ENCODE measurements at places on chromosomes 5 and 9. TPM values are rescaled to one million over a fixed set of nuclear protein-coding genes. Genes with fewer than 3 reads are reported as not detected.

Gene ABLIM3
- total RNA-seq: 9.8 TPM

Gene PAXX
- total RNA-seq: 9.3 TPM

Gene DBH
- total RNA-seq: 0.79 TPM

Gene FAM200C
- total RNA-seq: 31.2 TPM

Gene PCDHGA12
- total RNA-seq: 7.8 TPM

Gene POLR3G
- total RNA-seq: 4.0 TPM

Gene CLIC3
- total RNA-seq: 3.6 TPM

Gene KLF9
- total RNA-seq: 15.4 TPM

Gene GHR
- 34.6 TPM for total RNA-seq

GRCh38 chr5:138972836-138973235, 97.7 kb upstream of the LRRTM2 start:
- no peak for DNase-seq

DNA sequence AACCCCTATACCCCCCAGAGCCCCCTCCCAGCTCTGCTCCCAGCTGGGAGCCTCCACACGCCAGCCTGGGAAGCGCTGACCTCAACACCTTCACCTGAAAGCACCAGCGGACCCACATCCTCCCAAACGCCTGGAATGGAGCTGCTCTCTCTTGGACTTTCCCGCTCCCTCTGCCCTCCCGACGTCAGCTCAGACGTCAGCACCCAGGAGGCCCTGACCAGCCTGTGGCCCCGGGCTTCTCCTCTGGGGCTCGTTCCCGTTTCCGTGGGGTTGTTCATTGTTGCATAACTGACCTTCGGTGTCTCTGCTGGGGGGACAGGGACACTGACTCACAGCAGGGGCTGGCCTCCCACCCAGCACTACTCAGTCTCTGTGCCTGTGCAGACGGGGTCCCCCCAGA, 35.0 kb upstream of the SLC6A3 start:
- no peak for DNase-seq

- no peak for DNase-seq
Observed at GRCh38 chr9:83199240-83199639, 136.3 kb upstream of the RASEF start.

- DNase-seq: no peak
Observed at GRCh38 chr5:163387589-163388343, 49.6 kb upstream of the CCNG1 start.

GRCh38 chr9:19049917-19050636, 850 bp downstream of the RRAGA start:
- no peak for DNase-seq

DNA sequence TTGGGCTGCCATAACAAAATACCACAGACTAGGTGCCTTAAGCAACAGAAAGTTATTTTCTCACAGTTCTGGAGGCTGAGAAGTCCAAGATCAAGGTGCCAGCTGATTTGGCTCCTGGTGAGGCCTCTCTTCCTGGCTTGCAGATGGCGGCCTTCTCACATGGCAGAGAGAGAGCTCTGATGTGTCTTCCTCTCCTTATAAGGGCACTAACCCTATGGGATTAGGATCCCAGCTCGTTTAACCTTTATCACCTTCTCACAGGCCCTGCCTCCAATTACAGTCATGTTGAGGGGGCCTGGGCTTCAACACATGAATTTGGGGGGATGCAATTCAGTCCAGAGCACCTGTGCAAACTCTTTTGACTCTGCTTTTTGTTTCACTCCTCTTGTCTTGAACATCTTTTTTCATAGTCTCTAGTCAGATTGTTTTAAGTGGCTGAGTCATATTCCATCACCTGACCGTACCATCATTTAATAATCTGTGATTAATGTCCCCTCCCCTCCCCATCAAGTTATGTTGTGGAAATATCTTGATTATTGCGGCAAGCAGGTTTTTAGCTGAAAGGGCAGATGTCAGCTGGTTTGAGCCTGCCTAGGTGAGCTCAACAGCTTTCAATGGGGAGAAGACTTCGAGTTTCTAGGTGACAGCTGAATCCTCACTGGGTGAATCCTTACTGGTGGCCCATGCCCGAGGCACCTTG, 61.8 kb downstream of the NDFIP1 start:
- no peak for DNase-seq

DNA sequence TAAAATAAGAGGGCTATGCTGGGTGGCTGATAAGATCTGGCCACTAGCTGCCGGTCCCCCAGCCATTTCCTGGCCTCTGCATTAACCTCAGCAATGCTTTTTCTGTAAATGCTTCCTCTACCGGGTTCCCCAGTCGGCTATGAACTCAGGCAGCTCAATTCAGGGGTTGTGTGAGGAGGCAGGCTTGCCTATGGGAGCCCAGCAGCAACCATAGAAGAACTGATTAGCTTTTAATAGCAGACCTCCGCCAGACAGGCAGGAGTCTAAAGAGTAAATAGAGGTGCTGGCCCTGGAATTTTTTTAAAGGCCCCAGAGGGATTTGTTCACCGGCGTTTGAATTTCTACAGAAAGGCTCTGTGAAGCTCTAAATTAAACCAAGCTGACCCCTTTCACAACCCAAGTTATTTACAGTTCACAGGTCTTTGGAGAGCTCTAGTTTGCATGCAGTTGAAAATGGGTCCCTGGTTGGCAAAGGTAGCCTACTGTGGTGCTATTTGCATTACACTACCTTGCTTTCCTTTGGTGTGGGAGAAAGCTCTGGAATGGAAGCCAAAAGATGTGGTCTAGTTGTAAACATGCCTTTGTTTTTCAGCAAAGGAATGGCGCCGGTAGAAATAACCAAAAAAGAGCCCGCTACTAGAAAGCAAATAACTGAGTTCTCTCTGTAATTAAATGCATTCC, 289.7 kb upstream of the SEMA6A start:
- DNase-seq: no peak

DNA sequence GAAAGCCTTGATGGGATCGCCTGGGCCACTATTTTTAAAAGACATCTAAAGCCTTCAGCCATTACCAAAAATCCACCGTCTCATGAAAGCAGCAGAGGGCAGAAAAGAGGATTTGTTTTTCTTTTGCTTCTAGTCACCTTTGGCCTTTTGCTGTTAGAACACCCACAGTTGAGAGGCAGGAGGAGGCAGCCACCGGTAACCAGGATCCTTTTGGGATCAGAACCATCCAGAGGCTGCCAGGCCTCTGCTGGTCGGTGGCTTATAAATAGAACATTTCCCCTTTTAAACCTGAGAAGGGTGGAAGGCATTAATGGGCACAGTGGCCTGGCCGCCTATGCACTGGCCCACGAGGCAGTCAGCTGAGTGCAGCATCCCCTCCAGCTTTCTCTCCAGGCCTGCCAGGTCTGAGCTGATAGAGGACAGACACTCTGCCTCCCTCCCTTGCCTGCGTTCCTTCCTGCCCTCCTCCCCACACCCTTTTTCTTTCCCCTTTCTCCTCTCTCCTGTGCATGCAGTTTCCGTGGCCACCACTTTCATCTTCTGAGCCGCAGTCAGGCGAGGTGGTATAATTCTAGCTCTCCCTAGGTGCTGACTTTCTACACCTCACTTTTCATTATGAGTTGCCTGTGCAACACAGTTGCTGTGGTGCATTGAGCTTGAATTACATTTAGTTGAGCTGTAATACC, 253.4 kb downstream of the ARHGAP26 start:
- DNase-seq: no peak

GRCh38 chr5:74167206-74167929, 473.2 kb downstream of the ENC1 start:
- no peak for DNase-seq

GRCh38 chr5:172076761-172077244, 70.4 kb upstream of the FBXW11 start:
- DNase-seq: no peak

DNA sequence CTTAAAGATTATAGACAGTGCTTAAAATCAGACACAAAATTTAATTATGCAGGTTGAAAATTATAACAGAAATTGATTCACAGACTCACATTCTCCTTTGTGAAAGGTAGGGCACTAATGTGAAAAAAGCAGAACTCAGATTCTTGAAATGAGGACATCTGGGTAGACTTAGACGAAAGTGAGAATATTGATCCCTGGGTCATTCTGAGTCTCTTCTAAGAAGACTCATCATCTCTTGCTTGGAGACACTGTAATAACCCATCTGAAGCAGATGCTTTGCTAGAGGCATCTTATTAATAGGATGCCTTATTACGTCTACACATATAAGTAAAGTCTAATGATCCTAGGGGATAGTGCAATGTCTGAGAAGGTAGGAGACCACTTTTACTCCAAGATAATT, 274.4 kb downstream of the HINT1 start:
- no peak for DNase-seq

DNA sequence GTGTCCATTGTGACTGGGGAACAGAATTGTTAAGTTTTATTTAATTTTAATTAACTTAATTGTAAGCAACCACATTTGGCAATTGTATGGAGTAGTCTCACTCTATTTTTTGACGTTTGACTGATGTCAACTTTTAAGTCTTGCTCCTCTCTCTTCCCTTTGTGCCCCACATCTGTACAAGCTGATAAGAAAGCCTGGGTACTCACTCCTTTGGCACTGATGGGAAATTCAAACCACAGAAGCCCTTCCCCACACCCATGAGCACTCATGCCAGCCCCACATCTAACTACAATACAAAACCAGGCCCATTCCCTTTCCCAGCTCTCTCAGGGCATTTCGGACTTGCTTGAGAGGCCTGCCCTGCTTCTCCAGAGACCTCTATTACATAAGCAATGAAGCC, 451.5 kb upstream of the KIF2A start:
- DNase-seq: no peak

DNA sequence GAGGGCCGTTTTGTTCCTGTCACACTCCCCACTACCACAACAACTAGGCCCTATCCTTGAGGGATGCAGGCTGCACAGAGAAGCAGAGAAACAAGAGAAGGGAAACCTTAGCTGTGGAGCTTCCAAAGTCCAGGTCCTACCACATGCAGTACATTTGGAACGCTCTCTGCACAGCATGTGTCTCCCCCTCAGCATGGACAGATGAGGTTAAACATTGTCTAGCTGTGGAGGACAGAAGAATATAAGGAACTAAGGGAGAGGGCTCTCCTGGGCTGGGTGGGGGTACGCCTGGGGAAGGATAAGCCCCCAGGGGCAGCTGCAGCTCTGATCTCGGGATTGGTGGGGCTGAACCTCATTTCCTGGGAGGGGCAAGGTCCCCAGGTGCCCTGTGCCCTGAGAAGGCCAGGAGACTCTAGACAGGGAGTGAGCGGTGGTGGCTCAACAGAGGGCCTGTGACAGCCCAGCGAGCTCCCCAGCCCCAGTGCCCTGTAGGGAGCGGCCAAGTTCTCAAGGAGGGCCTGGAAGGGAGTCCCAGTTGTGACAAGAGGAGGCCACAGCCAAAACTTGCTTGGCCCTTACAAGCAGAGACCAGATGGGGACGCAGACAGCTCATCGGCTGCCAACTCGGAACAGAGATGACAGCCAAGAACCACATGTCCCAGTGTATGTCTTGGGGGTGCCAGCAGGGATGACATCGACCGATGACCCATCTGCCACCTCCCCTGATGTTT, 30.1 kb downstream of the TSPAN17 start:
- no peak for DNase-seq

DNA sequence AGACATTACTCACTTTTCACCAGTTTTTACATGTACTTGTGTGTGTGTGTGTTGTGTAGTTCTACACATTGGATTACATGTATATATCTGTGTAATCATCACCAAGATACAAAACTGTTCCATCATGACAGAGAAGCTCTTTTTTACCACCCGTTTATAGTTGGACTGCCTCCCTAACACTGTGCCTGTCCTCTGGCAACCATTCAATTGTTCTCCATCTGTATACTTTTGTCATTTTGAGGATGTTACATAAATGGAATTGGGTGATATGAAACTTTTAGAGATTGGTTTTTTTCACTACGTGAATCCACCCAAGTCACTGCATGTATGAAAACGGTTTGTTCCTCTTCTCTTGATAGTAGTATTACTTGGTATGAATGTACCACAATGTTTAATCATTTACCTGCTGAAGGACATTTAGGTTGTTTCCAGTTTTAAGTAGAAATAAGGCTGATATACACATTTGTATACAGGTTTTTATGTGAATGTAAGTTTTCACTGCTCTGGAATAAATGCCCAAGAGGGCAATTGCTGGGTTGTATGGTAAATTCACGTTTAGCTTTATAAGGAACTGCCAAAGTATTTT, 126.2 kb downstream of the MAPKAP1 start:
- DNase-seq: no peak

- no peak for DNase-seq
Observed at GRCh38 chr9:129649726-129650679, 8.1 kb upstream of the ASB6 start.

- no peak for DNase-seq
Observed at GRCh38 chr9:124019771-124020519, 8.4 kb downstream of the LHX2 start.

- DNase-seq: no peak
Observed at GRCh38 chr9:109193974-109194556, 27.0 kb upstream of the FRRS1L start.

DNA sequence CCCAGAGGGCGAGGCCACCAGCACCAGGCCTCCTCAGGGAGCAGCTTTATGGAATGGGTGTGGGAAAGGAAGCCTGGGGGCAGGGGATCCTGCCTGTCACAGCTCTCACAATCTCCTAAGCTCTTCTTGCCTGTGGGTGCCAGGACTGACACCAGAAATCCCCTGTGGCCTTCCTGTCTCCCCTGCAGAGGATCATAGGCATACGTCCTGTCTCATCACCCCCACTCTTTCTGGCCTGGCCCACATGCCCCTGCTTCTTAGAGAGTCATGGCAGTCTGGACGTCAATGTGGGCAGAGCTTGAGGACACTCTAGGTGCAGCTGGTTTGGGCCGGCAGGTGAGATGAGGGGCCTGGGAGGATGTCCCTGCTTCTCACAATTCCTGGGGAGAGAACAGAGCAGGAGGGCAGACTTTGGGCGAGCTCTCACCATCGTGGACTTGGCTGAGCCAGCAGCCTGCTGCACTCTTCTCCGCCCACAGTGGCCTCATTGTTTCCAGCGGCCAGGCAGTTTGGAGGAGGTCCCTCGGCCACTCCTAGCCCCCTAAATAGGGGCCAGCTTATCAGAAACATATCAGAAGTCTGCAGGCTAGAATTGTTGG, 67.3 kb upstream of the ZFR start:
- no peak for DNase-seq

GRCh38 chr9:83538172-83538889, at the start of gene FRMD3:
Gene FRMD3, minus strand, starts transcription at chr9:83538401. Its CDS starts 170 bp downstream, at chr9:83538231.
- peak; percentile 11 for DNase-seq

DNA sequence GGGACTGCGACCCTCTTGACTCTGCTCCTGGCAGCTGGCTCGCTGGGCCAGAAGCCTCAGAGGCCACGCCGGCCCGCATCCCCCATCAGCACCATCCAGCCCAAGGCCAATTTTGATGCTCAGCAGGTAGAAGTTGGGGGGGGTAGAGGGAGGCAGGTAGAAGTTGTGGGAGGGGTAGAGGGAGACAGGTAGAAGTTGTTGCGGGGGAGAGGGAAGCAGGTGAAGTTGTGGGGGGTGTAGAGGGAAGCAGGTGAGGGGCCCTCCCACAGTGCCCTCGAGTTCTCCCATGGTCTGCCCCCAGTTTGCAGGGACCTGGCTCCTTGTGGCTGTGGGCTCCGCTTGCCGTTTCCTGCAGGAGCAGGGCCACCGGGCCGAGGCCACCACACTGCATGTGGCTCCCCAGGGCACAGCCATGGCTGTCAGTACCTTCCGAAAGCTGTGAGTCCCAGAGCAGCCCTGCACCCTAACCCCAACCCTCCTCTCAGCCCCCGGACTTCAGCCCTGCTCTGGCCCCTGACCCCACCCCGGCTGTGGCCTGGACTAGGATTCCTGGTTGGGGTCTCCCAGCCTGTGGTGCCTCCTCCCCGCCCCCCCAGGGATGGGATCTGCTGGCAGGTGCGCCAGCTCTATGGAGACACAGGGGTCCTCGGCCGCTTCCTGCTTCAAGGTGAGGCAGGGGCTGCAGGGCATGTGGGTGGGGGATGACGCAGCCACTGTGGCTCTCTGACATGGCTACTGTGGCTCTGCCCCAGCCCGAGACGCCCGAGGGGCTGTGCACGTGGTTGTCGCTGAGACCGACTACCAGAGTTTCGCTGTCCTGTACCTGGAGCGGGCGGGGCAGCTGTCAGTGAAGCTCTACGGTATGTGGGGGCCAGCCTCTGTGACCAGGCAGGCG, 537 bp downstream of the C8G start:
- no peak for DNase-seq

Data from urinary bladder (tissue), 4 donors.